MCF 10A (cell line): ENCODE measurements at places on chromosomes 7 and 10.

GRCh38 chr7:107186240-107186639 lies 17.4 kb downstream of the HBP1 start:
- H3K36me3 ChIP-seq = peaks cover 94% of the 10 kb centered on the region
- no peaks in the 10 kb centered on the region for H3K27me3 ChIP-seq
- no peak overlapping the region for H3K4me3 ChIP-seq
- H3K27ac ChIP-seq = no peak overlapping the region
- peak; percentile 51 for DNase-seq
- H3K4me1 ChIP-seq = peaks cover 9% of the 10 kb centered on the region

- H3K27ac ChIP-seq = no peak overlapping the region
- peaks cover 6% of the 10 kb centered on the region for H3K4me1 ChIP-seq
- H3K36me3 ChIP-seq = no peaks in the 10 kb centered on the region
- no peak overlapping the region for H3K4me3 ChIP-seq
- no peaks in the 10 kb centered on the region for H3K27me3 ChIP-seq
Observed at GRCh38 chr7:37097983-37098382, 350.7 kb downstream of the ELMO1 start.

GRCh38 chr10:21130683-21131442 lies 233.8 kb upstream of the NEBL start:
- no peak overlapping the region for H3K4me3 ChIP-seq
- H3K36me3 ChIP-seq = no peaks in the 10 kb centered on the region
- no peak for DNase-seq
- H3K27ac ChIP-seq = peak overlapping the region; percentile 16
- H3K4me1 ChIP-seq = peaks cover 27% of the 10 kb centered on the region
- no peaks in the 10 kb centered on the region for H3K27me3 ChIP-seq

- no peaks in the 10 kb centered on the region for H3K36me3 ChIP-seq
- H3K4me3 ChIP-seq = no peak overlapping the region
- H3K27me3 ChIP-seq = peaks cover 12% of the 10 kb centered on the region
- no peak overlapping the region for H3K27ac ChIP-seq
- no peak for DNase-seq
Observed at GRCh38 chr7:73768641-73769480, 1.2 kb downstream of the CLDN3 start.

DNA sequence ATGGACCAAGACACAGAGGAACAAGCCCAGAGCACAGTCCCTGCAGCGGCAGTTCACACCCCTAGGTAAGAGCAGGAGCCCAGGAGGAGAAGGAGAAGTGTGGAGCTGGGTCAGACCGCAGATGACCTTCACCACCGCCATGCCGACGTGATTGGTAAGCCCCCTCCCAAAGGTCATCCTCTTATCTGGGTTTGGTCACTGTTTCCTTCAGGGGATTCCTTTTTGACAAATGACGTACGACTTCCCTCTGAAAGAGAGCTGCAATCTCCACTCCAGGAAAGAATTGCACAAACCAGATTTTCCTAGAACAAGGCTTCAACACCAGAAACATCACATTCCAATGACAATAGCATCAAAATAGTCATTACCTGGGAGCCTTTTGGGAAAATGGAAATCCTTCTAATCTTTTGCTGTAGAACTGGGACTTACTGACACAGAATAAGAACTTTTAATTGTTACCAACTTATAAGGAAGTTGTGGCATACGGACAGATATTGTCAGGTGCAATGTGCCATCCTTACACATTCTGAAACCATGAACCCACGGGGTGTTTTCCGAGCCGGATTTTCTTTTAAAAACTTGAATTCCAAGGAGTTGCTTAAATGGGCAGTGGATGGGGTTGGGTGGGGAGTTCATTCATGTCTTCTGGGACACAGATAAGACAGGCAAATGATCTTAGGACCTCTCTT lies 20.8 kb upstream of the ADAM12 start:
- no peaks in the 10 kb centered on the region for H3K36me3 ChIP-seq
- no peak overlapping the region for H3K27ac ChIP-seq
- H3K4me3 ChIP-seq = no peak overlapping the region
- no peaks in the 10 kb centered on the region for H3K27me3 ChIP-seq
- no peak for DNase-seq
- H3K4me1 ChIP-seq = no peaks in the 10 kb centered on the region

DNA sequence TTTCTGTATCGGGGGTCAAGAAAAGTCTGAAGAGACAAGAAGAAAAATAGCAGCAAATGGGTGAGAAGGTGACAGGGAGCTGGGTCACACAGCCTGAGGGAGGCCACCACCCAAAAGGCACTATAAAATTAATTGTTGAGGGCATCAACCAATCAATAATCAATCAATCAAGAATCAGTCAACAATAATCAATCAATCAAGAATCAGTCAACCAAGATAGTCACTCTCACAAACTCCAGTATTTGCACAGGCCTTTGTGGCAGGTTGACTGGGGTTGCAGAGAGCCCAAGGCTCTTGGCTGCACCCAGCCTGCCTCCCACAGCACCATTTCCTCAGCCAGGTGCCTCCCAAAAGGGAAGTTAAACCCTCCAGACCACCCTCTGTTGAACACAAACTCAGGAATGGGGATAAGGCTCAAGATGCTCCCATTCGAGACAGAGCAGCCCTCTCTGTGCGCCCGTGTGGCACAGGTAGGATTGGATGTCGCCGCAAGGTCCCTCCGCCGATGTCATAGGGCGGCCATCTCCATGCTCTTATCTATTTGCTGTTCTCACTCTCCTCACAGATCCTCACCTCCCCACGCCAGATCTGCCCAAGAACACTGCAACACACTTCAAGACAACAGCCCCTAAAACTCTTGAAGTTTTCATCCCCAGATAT lies 64.0 kb downstream of the TNS3 start:
- peaks cover 23% of the 10 kb centered on the region for H3K36me3 ChIP-seq
- H3K4me1 ChIP-seq = no peaks in the 10 kb centered on the region
- no peak for DNase-seq
- H3K27me3 ChIP-seq = no peaks in the 10 kb centered on the region

- H3K27me3 ChIP-seq = peaks cover 11% of the 10 kb centered on the region
- no peak overlapping the region for H3K27ac ChIP-seq
- H3K4me1 ChIP-seq = peaks cover 5% of the 10 kb centered on the region
- H3K36me3 ChIP-seq = no peaks in the 10 kb centered on the region
- H3K4me3 ChIP-seq = no peak overlapping the region
- no peak for DNase-seq
Observed at GRCh38 chr10:124287791-124288190, 130.9 kb downstream of the OAT start.

GRCh38 chr10:49611816-49612512 lies 1.9 kb downstream of the SLC18A3 start:
- H3K4me1 ChIP-seq = peaks cover 14% of the 10 kb centered on the region
- peaks cover 59% of the 10 kb centered on the region for H3K27me3 ChIP-seq
- H3K4me3 ChIP-seq = no peak overlapping the region
- H3K27ac ChIP-seq = no peak overlapping the region
- DNase-seq = no peak
